Glomerular endothelial cell (primary cell): ENCODE measurements at places on chromosomes 5 and 9. TPM values are rescaled to one million over a fixed set of nuclear protein-coding genes. Genes with fewer than 3 reads are reported as not detected.

The ZCCHC10 gene
- 21.4 and 21.7 TPM in 2 replicates for total RNA-seq

The DOCK8 gene
- 1.2 and 12.5 TPM in 2 replicates for total RNA-seq

The WDR38 gene
- not detected in 2 replicates for total RNA-seq

The SHROOM1 gene
- total RNA-seq, result 12.1 and 18.2 TPM in 2 replicates

GRCh38 chr5:178244576-178244975, 12.0 kb upstream of the PHYKPL start:
- DNase-seq, result no peak

The GARIN3 gene
- not detected in 2 replicates for total RNA-seq

The SH3GLB2 gene
- total RNA-seq, result 63.7 and 63.8 TPM in 2 replicates

DNA sequence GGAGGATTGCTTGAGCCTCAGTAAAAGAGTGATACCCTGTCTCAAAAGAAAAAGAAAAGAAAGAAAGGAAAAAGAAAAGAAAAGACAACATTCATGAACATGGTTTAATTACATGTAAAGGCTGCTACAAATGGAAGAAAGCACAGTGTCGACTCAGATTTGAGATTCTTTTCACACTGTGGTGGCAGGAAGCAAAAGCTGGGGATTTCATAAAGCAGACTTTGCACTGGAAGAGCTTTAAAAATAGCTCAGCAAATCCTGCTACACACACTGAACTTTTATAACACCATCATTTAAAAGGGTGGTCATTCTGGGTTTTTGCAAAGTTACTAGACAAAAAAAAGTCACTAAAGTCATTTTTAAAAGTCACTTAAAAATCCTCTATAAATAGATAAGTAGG, 140.8 kb downstream of the CEMIP2 start:
- no peak for DNase-seq

- DNase-seq, result no peak
Observed at GRCh38 chr9:130219661-130220096, 45.9 kb upstream of the HMCN2 start.

DNA sequence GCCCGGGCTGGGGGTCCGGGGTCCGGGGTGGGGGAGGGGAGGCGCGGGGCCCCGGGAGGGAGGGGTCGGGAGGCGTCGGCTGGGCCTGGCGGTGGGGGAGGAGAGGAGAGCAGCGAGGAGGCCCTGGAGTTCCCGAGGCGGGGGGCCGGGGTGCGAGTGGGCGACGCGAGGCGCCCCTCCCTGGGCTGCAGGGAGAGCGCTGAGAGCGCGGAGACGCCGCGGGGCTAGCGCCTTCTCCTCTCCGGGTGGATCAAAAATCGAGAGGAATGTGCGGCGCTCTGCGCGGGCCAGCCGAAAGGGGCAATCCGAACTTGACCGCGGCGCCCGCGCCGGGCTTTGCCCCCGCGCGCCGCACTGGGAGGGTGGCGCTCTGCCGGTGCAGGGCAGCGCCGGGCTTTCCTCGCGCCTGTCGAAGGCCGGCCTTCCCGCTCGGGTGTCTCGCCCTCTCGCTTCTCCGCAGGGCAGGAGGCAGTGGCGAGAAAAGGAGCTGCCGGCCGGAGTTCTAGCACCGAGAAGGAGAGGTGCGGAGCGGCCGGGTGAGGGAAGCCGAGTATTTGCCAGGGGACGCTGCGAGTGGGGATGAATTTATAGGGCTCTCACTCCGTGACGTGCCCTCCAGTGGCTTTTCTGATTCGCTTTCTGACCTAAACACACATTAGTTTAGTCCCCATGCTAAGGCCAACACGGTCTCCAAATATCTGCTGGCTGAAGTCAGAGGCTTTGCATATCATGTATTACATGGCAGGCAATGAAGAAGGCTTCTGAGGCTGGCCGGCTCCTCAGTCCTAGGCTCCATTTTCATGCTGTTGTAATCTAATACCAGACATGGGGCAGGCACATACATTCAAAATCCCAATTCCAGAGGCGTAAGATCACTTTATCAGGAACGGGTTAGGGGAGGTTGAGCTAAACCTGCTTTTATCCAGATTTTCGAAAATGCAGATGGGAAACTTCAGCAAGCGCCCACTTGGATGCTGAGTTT, 503 bp upstream of the GDNF start:
- no peak for DNase-seq

DNA sequence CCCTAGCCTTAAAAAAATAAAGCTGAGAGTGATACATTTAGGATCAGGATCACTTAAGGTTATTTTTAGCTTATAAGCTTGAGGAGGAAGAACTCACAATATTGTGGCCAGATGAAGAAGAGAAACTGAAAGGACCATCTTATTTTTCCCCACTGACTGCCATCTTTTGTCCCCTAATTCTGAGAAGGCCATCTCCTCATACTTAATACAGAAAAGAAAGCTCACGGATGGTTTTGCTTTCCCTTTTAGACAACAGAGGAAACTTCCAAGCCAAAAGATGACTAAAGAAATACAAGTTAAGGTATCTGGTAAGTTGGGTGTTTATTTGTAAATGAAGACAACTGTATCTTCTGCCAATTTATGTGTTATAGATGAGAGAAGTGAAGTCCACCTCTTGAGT, 36.4 kb downstream of the ERAP1 start:
- DNase-seq, result no peak

The RNF183 gene
- not detected in 2 replicates for total RNA-seq

DNA sequence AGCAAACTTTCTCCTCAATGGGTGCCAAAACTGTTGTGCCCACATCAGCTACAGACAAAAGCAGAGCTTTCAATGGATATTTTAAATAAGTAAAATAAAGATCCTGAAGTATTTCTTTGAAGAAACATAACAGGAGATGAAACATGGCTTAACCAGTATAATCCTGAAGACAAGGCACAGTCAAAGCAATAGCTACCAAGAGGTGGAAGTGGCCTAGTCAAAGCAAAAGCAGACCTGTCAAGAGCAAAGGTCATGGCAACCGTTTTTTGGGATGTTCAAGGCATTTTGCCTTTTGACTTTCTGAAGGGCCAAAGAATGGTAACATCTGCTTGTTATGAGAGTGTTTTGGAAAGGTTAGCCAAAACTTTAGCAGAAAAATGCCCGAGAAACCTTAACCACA, 77.9 kb downstream of the ANXA1 start:
- DNase-seq, result no peak

The FST gene
- total RNA-seq, result 0.19 and 2.3 TPM in 2 replicates

The TXNDC8 gene
- total RNA-seq, result not detected in 2 replicates

- no peak for DNase-seq
Observed at GRCh38 chr5:131926168-131926567, 19.3 kb downstream of the MEIKIN start.

DNA sequence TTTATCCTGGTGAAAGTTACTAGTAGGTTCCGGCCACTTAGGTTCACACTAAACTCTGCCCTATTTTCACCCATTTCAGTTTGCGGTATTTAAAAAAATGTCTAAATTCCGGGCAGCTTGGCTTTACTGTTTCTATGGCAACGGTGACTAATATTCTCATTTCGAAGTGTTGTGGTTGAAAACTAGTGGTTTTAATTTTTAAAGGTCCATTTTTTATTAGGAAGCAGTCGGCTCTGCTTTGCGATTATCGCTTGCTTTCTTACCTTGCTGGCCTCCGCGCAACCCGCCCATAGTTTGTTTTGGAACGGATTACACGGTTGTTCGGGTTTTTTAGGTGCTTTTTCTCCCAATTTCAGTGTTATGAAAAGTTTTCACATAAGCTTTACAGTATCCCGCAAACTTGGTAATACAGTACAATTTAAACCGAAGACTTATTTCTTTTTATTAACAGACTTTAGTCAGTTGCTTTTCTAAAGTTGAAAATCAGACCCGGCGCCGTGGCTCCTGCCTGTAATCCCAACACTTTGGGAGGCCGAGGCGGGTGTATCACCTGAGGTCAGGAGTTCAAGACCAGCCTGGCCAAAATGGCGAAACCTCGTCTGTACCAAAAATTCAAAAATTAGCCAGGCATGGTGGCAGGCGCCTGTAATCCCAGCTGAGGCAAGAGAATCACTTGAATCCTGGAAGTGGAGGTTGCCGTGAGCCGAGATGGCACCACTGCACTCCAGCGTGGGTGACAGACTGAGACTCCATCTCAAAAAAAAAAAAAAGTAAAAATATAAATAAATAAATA, 1.6 kb downstream of the KDM4C start:
- DNase-seq, result no peak

- DNase-seq, result no peak
Observed at GRCh38 chr9:9499546-9499945, 1113.3 kb downstream of the PTPRD start.

GRCh38 chr9:89980600-89980999, 375.8 kb downstream of the GADD45G start:
- DNase-seq, result no peak

The MYOZ3 gene
- 0.53 and 0.93 TPM in 2 replicates for total RNA-seq

- no peak for DNase-seq
Observed at GRCh38 chr5:126693806-126694205, 83.1 kb upstream of the LMNB1 start.

The NEUROG1 gene
- total RNA-seq, result not detected in 2 replicates

- no peak for DNase-seq
Observed at GRCh38 chr9:87696641-87697040, 29.3 kb upstream of the CTSL start.
